ENCODE measurements at places on chromosomes 7 and 10.

- DNase-seq = no peak
These were observed 338.8 kb downstream of the ELMO1 start for GRCh38 chr7:37109843-37110242.

DNA sequence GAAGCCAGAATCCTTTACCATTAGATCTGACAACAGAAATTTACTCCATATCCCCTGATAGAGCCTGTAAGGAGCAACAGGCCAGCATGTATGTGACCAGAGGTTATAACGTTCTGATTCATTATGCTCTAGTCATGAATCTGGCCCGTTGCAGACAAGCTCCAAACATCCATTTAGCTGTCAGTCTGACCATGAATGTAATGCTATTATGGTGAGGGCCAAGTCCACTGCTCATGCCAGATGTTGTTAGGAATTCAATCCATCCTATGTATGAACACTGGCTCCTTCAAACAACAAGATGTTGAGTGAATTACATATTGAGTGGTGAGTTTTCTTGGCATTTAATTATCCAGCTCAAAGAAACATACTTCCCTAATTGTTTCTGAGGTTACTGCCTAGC is 610.1 kb upstream of the ANKRD30A start:
- DNase-seq = no peak

DNA sequence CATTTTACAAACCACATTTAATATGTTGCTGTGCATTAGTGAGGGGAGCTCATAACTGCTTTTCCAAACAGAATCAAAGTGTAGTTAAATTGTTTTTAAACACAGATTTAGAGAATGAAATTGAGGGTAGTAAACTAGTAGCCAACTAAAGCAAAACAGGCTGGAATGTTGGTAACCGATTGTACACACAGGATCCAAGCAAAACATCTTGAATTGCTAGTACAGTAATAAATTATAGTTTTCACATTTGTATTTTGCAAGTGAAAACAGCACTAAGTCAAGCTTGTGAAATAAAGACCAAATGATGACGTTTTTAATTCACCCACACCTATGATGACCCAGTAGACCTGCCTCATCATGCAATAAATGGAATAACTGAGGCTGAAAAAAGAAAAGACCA is 198.3 kb downstream of the HDAC9 start:
- DNase-seq = no peak

GRCh38 chr7:149292462-149292823 is 30.4 kb downstream of the ZNF783 start:
- no peak for DNase-seq

DNA sequence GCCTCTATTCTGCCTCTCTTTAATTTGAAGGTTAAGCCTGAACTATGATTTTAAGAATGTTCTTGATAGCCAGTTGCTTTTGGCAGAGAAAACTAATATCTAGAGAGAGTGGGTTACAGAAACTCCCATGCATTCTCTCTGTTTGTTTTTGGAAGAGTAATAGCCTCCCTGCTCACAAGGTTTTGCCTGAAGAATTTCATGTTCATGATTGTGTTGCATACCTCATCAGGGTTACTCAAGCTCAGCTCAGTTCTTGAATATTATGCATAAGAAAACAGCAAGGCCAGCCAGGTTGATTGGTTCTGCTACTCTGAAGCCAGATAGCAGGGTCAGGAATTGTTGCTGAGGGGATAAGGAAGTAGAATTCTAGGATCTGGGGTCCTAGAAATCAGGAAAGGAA is 137.4 kb downstream of the MDFIC start:
- DNase-seq = no peak

DNA sequence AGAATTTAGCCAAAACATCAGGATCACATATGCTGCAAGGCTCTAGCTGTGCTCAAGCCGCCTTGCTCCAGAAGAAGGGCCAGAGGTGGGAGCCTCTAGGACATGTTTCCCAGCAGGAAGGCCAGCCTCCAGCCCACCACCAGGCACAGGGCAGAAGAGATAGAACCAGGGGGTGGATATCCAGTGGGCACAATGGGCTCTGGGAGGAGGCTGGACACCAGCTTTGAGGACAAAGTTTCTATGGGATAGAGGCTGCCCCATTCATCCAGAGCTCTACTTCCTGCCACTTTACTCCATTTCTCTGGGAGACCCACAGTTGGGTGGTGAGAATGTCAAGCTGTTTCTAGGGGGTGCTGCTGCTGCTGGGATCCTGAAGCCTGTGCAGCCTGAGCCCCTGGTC is 77.1 kb downstream of the ARHGAP22 start:
- DNase-seq = no peak

DNA sequence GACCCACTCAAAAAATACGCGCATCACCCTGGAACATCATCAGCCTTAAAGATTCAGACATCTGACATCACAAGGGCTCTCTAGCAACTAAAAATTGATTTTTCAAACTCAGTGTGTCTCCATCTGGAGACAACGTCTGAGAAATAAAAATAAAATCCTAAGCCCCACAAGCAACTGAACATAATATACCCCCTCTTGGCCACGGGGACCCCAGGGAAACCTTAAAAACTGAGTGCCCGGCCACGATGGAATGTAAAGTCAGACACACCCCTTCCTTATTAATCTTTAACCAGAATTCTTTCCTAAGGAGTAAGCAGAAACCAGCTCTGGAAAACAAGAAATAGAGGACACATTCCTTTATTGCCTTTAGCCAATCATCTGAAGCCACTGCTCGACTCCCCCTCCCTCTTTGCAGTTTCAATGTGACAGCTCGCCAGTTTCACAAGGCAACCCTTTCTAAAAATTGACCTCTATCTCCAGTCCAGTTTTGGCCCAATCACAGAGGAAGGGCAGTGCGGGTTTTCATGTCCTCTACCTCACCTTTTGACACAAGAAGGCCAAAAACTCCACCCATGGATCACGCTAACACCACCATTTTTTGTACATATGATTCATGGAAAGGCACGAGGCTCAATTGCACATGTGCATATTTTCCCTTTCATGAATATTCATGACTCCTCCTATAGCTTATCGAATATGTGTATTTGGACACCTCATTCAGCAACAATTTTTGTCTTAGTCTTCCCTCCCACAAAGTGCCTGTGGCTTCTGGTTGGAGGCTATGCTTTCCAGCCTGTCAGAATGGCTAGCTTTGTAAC is 24.2 kb downstream of the IFIT3 start:
- no peak for DNase-seq

- DNase-seq = no peak
These were observed 99.2 kb downstream of the FOXL3 start for GRCh38 chr7:388961-389701.

DNA sequence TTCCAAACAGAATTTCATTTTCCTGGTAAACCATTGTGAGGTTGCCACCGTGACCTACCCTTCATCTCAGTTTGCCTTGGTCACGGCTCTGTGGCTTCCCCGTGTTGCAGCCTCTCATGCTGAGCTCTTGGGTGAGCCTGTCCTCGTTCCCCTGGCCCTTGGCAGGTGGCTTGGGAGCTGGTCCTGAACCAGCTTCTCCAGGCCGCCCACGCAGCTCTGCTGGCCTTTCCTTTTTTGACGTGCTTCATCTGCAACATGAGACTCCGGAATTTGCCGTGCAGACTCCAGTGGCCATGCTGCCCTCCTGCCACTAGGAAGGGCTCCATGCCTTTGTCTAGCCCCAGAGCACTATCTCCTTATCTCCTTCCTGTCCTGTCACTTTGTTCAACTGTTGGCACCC is 93.0 kb upstream of the NPS start:
- DNase-seq = no peak

DNA sequence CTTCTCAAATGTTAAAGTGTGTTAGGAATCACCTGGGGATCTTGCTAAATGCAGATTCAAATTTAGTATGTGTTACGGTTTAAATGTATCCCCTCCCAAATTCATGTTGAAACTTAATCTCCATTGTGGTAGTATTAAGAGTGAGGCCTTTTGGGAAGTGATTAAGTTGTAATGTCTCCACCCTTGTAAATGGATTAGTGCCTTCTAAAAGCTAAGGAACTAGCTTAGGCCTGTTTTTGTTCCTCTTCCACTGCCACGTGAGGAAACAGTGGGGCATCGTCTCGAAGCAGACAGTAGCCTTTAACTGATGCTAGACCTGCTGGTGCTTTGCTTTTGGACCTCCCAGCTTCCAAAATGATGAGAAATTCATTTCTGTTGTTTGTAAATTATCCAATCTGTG is 52.3 kb upstream of the SEMA3D start:
- no peak for DNase-seq

DNA sequence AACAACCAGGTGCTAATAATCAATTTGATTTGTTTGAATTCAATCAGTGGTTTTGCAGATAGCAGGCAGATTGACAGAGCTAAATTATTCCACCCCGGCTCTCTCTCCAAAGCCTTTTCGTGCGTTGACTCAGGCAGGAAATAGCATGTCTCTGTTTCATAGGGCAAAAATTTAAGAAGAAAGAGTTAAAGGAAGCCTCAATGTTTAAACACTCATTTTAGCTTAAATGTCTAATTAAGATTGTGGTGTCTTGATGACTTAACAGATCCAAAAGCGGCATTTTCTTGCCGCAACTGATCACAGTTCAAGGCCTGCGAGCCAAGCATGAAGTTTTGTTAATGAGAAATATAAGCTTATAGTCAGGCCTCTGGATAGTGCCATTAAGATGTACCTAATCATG is 1051.1 kb upstream of the AUTS2 start:
- no peak for DNase-seq

- DNase-seq = no peak
These were observed 30.6 kb downstream of the TMEM243 start for GRCh38 chr7:87188930-87189329.

DNA sequence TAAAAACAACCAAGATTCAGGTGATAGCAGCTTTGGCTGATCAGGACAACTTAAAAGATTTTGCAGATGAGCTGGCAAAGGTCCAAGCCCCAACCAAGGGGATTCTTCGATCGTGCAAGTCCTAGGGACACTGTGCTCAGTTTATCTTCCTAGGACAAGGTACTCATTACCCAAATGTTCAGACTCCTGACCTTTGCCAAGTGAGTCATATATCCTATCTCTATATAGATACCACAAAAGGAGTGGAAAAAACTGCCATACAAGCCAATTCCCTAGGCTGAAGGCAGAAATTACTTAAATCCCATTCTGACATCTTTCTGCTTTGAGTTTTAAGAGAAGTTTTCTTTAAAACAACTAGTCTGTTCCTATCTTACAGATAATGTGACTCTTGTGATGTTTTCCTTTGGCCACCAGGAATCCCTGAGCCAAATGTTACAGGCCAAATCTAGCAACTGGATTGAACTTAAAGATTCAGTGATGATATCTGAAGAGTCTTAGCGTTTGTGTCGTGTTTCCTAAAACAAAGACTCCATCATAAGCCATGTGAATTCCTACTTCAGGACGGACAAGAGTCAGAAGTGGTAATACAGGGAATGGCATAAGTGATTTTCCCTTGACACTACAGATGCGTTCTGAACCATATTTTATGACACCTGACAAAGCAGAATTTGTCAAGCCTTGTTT is 142.6 kb upstream of the ASAH2 start:
- DNase-seq = no peak

DNA sequence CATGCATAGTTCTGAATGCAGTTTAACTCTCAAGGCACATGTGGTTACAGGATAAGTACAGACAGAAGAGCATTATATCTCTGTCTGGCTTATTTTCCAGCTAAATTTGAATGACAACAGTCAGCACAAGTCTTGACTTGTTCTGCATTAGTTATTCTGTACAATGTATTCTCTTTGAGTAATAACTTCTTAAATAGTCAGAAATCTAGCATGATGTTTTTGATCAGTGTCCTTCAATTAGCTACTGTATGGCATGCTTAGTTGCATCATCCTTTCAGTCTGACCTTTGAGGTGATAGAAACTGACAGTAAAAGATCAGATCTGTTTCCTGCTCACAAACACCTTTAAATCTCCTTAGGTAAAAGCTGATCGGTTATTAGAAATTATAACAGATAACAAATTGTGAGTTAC is 118.1 kb downstream of the ARL4A start:
- DNase-seq = no peak

DNA sequence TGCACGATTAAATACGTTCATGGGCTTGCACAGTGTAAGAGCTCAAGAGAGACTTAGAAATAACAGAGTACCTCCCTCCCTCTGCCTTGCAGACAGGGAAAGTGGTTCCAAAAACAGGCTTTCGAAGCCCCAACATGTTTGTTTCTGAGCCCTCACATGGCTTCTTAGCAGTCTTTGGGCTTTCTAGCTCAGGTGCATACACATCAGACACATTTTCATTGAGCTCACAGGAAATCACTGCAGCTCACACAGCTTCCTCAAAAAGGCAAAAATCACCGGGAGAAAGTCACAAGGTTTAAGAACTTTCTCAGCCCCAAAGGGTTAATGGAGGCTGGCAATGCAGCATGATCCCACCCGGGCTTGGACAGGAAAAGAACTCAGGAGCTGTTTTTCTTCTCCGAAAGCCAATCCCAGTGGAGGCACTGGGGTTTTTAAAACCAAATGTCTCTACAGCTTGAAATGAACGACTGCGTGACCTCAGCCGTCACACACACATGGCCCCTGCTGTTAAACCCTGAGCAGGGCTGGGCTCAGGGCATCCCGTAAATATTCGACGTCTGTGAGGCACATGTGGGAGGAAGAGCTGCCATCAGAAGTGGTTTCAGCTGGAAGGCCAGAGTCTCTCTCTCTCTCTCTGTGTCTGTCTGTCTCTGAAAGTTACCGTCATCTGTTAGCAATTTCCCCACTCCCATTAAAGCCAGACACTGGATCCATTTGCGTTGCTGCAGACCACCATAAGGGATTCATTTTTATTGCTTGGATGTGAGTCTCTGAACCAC is 69.7 kb downstream of the CALML3 start:
- no peak for DNase-seq

DNA sequence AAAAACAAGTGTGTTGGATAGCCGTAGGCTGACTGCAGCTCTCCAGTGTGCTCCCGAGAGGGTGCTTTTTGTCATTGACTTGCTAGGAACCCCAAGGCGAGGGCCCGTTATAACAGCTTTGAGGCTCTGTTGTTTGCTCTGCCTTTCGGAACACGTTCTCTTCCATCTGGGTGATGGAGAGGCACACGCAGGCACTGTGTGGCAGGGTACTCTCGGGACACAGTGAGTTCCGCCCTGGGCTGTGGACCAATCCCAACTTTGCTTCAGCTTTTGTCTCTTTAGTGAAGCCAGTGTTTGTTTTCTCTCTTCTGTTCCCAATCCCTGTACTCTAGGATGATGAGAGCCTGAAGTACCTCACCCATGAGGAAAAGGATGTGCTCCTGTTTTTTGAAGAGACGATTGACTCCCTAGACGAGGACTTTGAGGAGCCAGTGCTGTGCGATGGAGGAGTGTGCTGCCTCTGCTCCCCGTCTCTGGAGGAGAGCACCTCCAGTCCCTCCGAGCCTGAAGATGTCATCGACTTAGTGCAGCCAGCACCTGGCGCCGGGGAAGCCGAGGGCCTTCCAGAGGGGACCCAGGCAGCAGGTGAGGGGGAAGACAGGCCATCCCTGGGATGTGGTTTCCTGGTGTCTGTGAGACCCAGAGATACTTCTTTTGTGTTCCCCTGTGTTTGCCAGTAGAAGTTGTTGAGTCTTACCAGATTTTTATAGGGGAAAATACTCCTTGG is 43.2 kb downstream of the PROSER2 start:
- DNase-seq = no peak

GRCh38 chr7:70640266-70640833 is 491.6 kb upstream of the GALNT17 start:
- DNase-seq = no peak

- DNase-seq = no peak
These were observed 8.6 kb downstream of the KCNH2 start for GRCh38 chr7:150969475-150969874.

- DNase-seq = no peak
These were observed 59.9 kb upstream of the INPP5A start for GRCh38 chr10:132477398-132478340.

- DNase-seq = no peak
These were observed 6.1 kb downstream of the ZNF277 start for GRCh38 chr7:112212571-112212970.

GRCh38 chr10:3570131-3570729 is 214.8 kb downstream of the KLF6 start:
- DNase-seq = no peak

Measured in NCI-H1417 treated with DMSO at 0.1 percent for 48 hours (cell line).